ENCODE measurements at places on chromosomes 6 and 20.

DNA sequence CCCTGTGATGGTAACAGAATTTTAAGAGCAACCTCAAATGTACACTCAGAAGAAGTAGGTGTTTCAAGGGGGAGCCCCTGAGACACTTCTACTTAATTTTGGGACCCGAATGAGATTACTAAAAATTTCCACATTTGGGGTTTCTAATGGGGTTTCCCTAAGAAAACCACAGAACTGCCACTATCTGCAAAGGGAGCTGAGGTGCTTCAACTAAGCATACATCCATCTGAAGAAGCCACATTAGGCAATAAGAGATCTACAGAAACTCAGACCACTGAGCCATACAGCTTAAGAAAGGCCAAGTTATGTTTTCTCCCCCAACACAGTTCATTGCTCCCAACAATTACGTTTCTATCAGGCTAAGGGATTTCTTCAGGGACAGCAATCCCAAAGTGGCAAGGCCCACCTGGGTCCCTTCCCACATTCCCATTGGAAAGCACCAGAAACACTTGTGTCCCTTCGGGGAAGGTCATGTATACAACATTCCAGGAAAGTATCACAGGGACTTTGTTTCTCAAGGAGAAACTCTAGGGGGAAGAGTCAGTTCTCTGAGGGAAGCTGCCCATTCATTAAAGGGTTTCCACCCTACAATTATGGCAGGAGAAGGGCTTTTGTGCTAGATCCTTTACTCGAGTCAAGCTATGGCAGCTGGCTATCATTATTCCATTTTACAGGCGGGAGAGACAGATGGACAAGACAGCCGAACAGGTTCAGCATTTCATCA, 5.0 kb downstream of the BCL2L1 start:
- no peak for DNase-seq

- DNase-seq = no peak
Observed at GRCh38 chr20:40416274-40416673, 272.8 kb downstream of the MAFB start.

- no peak for DNase-seq
Observed at GRCh38 chr6:168746013-168746412, 305.0 kb downstream of the SMOC2 start.

GRCh38 chr20:57259121-57259937, 7.1 kb downstream of the BMP7 start:
- DNase-seq = no peak

DNA sequence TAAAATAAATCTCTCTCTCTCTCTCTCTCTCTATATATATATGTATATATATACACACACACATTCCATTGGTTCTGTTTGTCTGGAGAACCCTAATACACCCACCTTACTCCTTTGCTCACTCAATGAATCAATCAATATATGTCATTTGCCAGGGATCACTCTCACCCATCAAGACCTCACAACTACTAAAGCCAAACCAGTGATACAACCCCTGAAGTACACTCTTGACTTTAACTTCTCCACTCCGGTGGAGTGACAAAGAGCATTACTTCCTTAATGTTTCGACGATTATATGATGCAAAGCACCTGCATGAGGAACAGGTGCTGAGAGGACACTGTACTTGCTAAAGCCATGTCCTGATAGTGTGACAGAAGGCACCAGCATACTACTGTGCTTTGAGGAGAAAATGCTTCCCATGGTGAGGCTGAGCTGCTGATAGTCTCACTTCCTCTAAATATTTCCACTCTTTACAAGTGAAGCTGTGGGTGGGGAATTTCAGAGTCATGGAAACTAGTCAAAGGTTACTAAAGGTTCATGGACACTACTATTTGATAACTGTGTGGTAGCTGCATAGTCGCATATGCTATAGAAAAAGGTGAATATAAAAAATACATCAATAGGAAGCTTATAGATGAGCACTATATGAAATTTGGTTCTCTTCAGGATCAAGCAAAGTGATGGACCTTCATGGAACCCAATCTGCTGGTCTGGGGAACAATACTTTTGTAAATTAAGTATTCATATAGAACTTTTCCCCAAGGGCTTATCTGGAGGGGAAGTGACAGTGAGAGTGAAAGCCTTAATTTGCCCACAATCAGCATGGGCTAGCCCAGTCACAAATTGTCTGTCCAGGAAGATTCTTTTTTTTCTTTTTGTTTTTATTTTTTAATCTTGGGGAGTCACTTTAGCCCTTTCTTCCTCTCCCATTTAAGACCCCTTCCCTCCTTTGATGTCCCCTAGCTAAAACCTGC, 141.9 kb upstream of the NEDD9 start:
- DNase-seq = no peak

DNA sequence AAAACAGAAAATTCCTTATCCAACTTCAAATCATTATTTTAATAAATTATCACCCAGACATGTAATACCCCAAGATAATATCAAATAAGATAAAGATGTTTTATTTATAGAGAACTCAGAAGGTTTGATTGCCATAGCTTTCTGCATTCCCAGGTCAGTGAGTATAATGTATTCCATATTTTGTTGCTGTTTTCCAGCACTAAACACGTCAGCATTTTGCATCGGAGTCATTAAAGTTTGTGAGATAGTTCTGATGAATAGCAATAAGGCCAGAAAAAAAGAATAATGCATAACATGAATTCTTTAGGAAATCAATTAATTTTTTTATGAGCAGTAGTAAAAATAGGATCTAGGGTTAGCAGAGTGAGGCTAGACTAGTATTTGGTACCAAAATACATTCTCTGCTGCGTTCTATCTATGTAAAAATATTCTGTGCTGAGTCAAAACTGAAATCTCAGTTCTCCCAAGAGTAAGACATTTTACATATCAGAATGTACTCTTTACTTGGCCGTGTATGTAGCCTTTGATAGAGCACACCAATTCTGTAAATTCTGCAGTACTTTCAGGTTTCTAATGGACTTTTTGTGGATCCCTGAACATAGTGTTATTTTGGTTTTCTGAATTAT, 269.9 kb upstream of the AGPAT4 start:
- DNase-seq = no peak

DNA sequence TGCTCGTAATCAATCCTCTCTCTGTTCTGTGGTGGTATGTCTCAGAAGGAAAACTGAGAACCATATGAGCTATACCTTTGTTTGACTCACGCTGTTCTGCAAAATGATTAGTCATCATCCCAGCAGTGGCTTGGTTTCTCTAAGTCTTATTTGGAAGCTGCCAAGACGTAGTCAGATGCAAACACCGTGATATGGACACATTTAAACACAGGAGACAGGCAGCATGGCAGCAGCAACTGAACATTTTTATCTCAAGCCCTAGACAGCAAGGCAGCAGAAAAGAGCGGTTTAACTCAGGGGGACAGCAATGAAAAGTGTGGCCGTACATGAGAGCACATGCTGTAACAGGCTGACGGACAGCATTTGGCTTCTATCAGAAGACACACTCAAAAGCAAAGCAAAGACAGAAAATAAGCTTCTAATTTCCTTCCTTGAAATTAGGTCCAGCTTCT, 1295.1 kb downstream of the EPHA7 start:
- DNase-seq = no peak

GRCh38 chr6:151716526-151716932, 91.0 kb upstream of the ESR1 start:
- DNase-seq = no peak

- no peak for DNase-seq
Observed at GRCh38 chr6:70797625-70798024, 129.9 kb downstream of the SMAP1 start.

DNA sequence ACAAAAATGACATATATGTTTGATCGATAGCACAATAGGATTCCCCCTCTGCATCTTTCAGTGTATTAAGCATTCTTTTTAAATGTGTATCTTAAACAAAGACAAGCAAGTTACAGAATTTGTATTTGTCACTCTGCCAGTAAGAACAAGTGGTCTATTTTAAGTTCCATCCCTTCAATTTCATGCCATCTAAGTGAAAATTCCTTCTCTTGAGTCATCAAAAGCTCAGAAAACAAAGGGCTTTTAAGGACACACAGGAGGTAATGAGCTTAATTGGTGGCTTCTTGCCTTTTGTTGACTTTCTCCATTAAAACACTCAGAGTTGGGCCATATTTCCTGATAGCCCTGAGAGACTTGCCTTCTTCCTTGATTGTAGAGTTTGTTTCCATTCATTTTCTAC, 547.8 kb downstream of the TENT5A start:
- DNase-seq = no peak

Measured in progenitor cell of endocrine pancreas (in vitro differentiated cells).